Stimulated activated CD8-positive, alpha-beta memory T cell treated with anti-CD3 and anti-CD28 coated beads, Interleukin-7, amount 100 ng/mL, for 1 hour (primary cell): ENCODE measurements at places on chromosomes 3 and 15.

GRCh38 chr15:80434926-80435720 is 30.9 kb downstream of the ARNT2 start:
- no peak for DNase-seq

DNA sequence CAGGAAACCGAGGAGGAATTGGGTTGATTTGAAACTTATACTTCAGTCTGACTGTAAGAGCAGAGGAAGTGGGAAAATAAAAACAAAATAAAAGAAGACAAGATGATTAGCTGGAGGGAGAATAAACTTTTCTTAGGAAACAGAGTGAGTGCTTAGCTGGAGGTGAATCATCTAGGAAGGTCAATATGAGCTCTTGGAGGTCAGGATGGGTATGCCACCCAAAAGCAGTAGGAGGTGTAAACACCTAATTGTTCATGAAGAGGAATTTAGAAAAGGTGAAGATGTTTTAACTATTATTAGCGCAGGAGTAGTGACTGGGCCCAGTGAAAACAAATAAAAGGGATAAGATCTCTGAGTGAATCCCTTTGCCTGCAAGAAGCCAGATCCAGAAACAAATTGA is 39.9 kb upstream of the ARL14 start:
- no peak for DNase-seq

- DNase-seq: no peak
These were observed 683.3 kb upstream of the CADM2 start for GRCh38 chr3:84275532-84275931.

GRCh38 chr15:28885630-28886430 is at the start of gene APBA2:
Gene APBA2, plus strand, starts transcription at chr15:28885974. Its CDS starts 167,911 bp downstream, at chr15:29053885.
- DNase-seq: no peak

GRCh38 chr15:57213862-57214261 is 162.4 kb upstream of the CGNL1 start:
- no peak for DNase-seq

- DNase-seq: no peak
These were observed 200.2 kb upstream of the DPH6 start for GRCh38 chr15:35746121-35746520.

GRCh38 chr15:40932649-40933516 is 3.7 kb downstream of the DLL4 start:
- DNase-seq: no peak

DNA sequence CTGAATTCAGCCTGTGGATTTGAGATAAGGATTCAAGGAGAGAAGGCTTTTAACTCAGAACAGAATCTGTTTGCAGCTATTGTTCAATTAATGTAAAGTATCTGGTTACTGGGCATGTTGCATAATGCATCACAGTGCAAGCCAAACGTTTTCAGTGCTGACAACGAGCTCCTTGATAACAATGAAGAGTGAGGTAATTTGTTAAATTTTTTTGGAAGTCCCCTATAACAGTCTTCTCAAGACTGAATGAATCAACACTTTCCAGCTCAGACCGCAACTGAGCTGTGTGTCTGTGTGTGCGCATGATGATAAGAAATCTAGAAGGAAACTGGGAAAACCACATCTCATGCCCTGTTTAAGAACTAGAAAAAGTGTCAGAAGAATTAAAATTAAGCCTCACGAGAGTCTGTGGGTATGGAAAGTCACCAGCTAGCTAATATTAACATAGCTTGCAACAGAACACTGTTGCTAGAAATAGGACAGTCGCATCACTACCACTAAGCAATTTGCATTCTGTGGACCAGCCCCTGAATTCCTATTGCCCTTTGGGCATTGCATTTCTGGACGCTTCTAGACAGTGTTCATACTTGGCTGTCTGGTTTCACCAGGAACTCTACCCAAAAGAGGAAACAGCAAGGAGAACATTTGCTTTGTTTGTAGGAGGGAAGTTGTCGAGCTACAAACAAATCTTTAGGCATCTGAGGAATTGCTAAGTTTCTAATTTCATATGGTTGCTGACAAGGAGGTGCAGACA is 43.7 kb upstream of the ATP2C1 start:
- no peak for DNase-seq

GRCh38 chr3:136377508-136377907 is 127.4 kb downstream of the PCCB start:
- DNase-seq: no peak

DNA sequence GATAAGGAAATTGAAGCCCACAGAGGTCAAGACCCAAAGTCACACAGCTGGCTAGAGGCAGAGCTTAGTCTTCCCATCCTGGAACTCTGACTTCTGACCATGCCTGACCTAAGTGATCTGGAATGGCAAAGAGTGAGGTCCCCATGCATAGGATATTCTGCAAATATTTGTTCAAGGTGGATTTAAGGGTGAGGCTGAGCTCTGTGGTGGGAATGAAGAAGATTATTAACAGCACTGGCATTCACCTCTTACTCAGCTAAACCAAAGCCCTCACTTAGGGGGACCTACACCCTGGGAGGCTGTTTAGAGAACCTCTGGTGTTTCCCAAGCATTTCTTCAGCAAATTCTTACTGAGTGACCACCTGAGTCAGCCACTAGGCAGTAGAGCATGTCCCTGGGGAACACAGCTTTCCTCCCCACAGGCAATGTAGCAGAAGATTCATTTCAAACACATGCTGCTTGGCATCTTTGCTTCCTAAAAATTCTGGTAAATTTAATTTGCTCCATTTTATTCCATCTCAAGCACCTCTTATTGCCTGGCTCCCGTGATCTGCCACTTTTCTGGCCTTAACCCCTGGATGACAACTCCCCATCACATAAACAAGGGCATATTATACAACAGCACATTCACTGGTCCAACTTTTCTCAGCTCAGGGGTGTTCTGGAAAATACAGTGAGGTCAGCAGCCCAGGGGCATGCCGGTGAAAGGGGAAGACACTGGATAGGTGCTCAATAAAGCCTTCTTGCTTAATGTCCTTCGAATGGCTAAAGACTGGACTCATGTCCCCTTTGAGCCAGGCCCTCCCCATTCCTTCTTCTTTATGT is 176.0 kb downstream of the ABHD5 start:
- no peak for DNase-seq

DNA sequence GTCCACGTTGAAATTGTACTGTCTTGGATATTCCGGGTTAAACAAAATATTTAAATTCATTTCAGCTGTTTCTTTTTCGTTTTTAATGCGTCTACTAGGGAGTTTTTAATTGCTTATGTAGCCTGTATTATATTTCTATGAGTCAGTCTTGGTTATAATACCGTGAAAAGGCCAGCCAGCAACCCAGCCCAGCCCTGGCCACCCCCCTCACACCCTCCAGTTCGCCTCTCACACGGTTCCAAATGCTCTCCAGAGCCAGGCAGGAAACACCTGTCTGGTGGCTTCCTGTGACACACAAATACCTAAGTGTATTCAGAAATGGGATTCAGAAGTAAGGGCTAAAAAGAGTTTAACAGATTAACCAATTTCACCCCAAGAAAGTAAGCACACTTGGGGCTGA is 4.4 kb downstream of the SH3BP5 start:
- no peak for DNase-seq
